Sigmoid colon (tissue), 7 donors: ENCODE measurements at places on chromosomes 1 and 21.
A peak's percentile ranks its signal among the peaks of the same experiment; 100 is the strongest.

DNA sequence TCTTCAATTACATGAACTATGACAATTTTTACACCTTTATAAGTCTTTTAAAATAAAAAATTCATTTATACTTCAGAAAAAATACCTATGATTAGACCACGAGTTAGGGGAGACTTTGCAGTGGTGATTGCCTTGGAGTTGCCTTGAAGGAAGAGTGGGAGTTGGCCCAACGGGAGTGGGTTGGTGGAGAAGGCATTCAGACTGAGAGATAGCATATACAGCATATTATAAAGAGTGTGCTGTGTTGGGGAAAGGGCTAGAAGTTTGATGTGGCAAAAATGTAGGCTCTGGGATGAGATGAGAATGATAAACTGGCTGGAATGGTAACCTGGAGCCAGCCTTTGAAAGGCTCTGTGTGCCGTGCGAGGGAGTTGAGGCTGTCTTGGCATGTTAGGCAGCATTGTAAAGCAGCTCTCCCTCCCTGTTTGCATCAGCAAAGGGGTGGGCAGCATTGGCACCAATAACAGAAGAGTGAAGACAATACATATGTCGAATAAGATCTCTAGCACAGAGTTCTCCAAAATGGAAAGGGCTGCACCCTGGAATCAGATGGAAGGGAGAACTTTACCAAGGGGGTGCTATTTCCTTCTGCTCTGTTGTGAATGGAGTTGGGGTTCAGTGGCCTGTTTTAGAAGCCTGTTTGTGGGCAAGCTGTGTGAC, 24.4 kb downstream of the MPZL1 start:
- no peak for DNase-seq

DNA sequence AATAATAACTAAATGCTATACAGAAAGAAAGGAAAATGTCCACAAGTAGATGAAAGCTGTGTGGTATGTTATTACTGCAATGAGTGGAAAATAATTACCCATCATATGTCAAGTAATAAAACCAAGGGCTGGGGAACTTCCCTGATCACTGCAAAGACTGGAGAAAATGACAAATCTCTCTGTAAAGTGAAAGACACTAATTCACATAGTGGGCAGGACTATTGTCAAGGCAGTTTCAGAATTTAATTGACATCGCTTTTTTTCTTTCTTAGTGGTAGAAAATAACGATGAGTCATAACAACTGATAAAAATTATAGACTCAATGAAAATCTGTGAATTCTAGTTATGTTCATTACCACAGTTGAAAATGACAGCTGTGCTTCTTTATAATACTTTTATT, 153.7 kb upstream of the ST6GALNAC5 start:
- DNase-seq = no peak

GRCh38 chr21:32090956-32091355, 187.9 kb downstream of the MIS18A start:
- no peak for DNase-seq

- DNase-seq = no peak
These were observed 24.7 kb upstream of the STUM start for GRCh38 chr1:226523646-226524406.

GRCh38 chr1:206713910-206714312, 29.2 kb downstream of the MAPKAPK2 start:
- peak; percentile 76 for DNase-seq

GRCh38 chr1:22705586-22705985, 5.1 kb upstream of the EPHB2 start:
- DNase-seq = no peak

- no peak for DNase-seq
These were observed 978 bp downstream of the PRDM15 start for GRCh38 chr21:41877901-41878830.

DNA sequence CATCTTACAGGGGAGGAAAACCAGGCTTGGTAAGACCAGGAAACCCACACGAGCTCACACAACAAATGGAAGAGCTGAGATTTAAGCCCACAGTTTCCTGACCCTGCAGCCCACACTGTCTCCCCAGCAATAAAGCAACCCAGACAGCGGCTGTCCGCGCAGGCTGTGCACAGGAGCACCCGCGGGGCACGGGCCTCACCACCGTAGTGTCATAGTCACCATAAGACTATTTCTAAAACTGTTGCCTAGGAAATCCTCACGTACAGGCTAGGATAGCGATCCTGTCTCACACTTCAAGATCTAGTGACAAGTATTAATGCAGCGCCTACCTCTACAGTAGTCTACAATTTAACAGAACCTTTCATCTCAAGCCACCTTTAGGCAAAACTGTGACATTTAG, 54.0 kb upstream of the SYT6 start:
- no peak for DNase-seq

- no peak for DNase-seq
These were observed 111.4 kb upstream of the CDC42BPA start for GRCh38 chr1:227429447-227430359.

GRCh38 chr1:56200442-56200841, 378.9 kb downstream of the PLPP3 start:
- no peak for DNase-seq

DNA sequence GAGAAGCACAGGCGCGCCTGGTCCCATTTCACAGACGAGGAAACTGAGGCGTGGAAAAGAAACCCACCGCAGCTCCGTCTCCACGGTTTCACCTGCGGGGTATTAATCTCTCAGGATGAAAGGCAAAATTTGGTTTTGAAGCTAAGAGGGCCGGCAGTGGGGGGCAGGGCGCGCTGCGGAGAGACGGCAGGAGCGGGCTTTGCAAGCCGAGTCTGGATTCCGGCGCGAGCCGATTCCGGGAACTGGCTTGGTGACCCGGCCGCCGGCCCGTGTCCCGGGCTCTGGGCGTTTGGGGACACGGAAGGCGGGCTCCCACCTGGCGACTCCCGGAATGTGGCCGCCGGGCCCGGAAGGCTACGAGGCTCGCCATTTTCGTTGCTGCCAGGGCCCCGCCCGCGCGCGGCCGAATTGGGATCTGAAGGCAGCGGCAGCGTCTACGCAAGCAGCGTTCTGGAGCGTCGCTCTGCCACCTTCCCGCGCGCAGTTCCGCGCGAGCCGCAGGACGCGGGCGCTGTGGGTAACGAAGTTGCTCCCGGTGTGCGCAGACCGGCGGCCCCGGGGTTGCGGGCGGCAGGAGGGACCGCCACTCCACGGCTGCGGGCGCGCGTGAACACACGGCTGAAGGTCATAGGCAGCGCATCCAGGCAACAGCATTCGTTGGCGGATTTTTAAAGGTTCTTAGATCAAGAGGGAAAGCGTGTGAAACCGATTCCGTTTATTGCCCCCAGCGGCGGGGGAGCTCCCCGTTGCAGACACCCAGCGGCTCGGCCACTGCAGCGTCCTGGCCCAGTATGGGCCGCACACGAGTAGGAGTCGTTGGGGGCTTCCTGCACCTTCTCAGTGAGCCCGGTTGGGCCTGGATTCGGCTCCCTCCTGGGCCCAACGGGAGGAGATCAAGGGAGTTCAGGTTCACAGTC, 5.4 kb upstream of the PRDM16 start:
- DNase-seq = peak; percentile 56

DNA sequence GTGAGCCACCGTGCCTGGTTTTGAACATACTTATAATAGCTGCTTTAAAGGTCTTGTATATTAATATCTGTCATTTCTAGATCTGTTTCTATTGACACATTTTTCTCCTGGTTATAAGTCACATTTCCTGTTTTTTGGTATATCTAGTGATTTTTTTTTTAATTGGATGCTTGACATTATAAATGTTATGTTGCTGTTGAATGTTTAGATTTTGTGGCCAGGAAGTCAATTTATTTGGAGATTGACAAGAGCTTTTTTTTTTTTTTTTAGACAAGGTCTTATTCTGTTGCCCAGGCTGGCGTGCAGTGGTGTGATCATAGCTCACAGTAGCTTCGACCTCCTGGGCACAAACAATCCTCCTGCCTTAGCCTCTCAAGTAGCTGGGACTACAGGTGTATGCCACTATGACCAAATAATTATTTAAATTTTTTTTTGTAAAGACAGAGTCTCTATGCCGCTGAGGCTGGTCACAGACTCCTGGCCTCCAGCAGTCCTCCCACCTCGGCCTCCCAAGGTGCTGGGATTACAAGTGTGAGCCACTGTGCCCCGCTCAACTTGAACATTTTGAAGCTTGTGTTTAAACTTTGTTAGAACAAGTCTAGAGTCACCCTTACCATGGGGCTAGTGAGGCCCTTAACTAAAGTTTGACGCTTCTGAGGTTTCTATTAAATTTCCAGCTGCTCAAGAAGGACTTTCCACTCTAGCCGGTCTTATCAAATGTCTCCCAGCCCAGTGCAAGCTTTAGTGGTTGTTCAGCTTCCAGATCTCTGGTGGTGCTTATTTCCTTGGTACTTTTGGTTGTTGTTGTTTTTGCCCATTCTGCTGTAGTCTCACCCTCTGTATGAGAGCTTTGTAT, 8.6 kb upstream of the CHI3L2 start:
- DNase-seq = no peak

- DNase-seq = no peak
These were observed 4.5 kb downstream of the CRTC2 start for GRCh38 chr1:153953859-153954365.

GRCh38 chr1:21277180-21277579, 13.1 kb downstream of the ECE1 start:
- peak; percentile 66 for DNase-seq

- DNase-seq = peak; percentile 85
These were observed at the start of gene COL18A1 for GRCh38 chr21:45404730-45405270. COL18A1 (plus strand) TSS chr21:45405165; CDS start chr21:45405231, 66 bp downstream.

DNA sequence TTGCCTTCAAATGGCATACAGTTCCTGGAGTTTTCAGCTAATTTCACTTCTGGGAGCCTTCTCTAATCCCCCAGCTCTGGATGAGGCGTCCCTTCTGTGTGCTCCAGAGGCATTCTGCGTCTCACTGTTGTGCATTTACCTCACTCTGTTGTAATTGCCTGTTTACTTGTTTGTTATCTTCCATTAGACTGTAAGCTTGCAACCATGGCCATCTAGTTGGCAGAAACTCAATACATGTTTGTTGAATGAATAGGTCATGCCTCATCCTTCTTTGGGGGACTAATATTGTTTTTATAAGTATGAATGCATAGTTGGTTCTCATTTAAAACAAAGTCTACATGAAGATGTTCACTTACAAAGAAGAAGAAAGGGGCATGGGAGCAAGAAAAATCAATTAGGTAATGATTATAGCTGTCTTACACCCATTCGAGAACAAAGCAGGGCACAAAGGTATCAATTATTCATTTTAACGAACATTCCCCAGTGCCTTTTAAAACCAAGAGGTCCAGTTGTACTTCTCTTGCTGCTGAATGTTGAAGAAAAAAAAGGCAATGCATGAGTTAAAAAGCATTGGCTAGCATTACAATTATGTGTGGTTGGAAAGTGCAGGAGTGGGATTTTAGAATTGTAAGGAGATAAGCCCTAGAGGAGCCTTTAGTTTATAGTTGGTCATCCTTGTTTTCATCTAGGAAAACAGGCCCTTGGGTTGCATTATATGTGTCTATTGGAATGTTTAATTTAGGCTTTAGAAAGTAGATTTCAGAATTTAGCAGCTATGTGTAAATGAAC, 6.0 kb downstream of the RGL1 start:
- DNase-seq = no peak

- DNase-seq = no peak
These were observed 7.3 kb downstream of the KDM1A start for GRCh38 chr1:23026568-23026967.

- peak; percentile 79 for DNase-seq
These were observed 382 bp downstream of the GPBP1L1 start for GRCh38 chr1:45686015-45686287.

DNA sequence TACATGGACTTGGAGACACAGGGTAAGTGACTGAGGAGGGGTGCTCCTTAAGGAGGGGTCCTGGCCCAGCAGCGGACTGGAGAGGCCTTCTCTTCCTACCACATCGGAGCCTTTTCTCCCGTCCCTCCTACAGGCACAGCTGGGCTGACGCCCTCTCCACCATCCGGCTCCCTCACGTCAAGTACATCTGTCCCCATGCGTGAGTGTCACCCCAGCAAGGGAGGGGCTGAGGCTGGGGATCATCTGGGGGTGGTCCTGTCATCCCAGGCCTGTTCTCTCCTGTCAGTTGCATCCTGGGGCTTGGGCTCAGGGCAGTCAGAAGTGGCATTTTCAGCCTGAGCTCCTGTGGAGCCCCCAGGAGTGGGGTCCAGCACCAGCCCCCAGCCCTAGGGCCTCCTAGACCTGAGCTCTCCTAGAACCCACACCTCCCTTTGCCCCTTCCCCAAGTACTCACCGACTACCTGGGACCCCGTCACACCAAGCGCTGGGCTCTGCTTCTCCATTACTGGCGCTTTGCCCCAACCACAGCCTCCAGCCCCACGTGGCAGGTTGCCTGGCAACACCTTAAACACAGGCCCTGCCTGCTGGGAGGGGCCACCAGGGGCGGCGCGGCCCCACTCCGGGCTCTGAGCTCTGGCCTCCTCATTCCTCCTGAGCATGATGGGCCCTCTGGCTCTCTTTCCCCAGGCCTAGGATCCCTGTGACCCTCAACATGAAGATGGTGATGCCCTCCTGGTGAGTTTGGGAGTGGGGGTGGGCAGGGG, 2.3 kb downstream of the LYPLA2 start:
- DNase-seq = no peak

DNA sequence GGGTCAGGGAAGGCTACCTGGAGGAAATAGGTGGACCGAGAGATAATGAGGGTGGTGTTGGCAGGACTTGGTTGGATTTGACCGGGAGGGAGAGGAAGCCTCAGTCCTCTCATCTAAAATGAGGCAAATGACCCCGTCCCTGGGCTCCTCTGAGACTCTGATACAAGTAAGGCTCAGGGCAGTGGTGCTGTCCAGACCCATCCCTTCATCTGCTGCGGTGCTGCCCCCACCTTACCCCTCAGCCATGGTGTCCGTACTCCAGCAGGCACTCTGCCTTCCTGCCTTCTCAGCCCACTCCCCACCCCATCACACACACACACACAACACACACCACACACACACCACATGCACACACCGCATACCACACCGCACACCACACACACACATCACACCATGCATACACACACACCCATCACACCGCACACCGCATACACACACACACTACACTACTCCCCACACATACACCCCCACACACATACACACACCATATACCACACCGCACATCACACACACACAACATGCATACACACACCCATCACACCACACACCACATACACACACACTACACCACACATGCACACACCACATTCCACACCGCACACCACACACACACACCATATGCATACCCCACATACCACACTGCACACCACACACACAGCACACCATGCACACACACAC, 29.4 kb upstream of the SLC26A9 start:
- peak; percentile 37 for DNase-seq

GRCh38 chr1:117681093-117681900, 75.4 kb downstream of the TENT5C start:
- DNase-seq = no peak

GRCh38 chr1:19505693-19506457, 20.5 kb upstream of the CAPZB start:
- no peak for DNase-seq

- no peak for DNase-seq
These were observed 1.1 kb downstream of the UBE2J2 start for GRCh38 chr1:1272341-1273208.

- no peak for DNase-seq
These were observed 20.5 kb upstream of the SMYD3 start for GRCh38 chr1:246527402-246528088.

DNA sequence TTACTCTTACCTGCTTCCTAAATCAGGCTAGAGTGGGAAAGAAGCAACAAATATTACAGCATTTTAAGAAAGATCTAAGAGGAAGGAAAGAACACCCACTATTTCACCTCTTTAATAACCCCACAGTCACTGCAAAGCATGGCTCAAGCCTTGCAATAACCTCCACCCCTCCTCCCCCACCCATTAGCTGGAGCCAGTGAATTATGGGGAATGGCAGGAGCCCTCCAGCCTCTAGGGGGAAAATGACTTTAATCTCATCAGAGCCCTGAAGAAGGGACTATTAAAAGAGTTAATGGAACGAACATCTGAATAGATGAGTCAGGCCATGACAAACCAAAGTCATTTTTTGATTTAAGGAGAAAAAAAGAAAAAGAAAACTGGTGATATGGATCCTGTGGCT, 630.7 kb upstream of the PLXNA2 start:
- DNase-seq = no peak
